ENCODE measurements at places on chromosomes 5 and 9.

- DNase-seq = no peak
Observed at GRCh38 chr9:38301376-38302106, 91.0 kb upstream of the ALDH1B1 start.

DNA sequence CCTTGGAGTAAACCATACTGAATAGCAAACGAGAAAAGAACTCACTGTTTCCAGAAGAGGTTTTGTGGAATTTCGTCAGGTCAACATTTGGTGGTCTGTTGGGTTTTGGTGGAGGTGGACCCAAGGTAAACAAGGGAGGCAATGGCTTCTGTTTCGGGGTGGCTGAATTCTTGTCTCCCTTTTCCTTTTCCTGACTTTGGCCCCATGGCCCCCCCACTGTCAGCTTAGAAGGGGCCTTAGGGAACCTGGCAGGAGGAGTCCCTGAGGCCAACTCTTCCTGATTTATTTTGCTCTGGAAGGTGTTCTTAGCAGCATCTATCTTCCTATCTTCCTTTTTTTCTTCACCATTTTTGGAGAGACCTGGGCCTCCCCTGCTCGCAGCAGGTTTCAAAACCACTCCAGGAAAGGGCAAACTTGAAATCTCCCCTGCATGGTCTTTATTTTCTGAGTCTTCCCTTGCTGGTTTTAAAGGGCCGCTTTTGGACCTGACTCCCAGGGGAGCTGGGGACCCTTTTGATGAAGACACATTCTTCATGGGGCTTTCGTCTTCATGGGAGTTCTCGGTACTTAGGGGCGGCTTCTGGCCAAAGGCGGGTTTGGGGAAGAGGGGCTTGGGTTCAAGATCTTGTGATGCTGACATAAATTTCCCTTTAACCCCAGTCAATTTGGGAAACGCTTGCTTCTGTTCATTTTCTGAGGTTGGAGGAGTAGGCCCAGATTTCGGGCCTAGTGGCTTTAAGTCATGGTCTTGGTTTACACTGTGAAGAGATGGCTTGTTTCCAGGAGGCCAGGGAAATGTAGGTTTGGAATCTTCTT, 17.4 kb downstream of the FYB1 start:
- DNase-seq = no peak

GRCh38 chr9:76904661-76905457, 1.1 kb downstream of the PRUNE2 start:
- no peak for DNase-seq

DNA sequence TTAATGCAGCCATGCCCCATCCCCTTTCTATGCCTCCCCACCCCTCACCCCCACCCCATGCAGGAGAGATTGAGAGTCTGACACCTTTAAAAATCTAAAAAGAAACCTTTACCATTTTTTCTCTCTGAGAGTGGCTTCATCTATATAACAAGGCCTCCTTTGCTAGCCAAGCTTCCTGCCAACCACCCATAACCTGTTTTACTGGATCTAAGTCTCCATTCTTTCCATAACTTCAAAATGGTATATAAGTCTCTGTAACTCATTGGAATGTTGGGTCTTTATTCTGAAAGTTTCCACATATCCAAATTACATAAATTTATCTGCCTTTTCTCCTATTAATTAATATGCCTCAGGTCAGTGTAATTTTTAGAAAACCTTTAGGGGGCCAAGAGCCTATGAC, 1174.0 kb downstream of the MAT2B start:
- no peak for DNase-seq

DNA sequence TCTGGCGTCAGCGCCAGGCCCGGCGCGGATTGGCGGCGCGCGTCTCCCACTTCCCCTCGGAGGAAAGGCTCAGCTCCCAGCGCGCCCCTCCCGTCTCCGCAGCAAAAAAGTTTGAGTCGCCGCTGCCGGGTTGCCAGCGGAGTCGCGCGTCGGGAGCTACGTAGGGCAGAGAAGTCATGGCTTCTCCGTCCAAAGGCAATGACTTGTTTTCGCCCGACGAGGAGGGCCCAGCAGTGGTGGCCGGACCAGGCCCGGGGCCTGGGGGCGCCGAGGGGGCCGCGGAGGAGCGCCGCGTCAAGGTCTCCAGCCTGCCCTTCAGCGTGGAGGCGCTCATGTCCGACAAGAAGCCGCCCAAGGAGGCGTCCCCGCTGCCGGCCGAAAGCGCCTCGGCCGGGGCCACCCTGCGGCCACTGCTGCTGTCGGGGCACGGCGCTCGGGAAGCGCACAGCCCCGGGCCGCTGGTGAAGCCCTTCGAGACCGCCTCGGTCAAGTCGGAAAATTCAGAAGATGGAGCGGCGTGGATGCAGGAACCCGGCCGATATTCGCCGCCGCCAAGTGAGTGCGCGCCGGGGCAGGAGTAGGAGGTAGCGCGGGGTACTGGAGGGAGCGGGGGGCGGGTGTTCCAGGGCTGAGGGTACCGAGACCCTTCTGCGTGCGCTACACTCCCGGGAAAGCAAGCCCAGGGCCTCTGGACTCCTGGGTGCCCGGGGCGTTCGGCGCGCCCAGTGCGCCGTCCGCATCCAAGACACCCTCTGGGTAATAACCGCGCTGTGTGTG, at the start of gene MSX2:
TSS of gene MSX2 (plus strand) at position 99 of the 777 bp plus-strand sequence. CDS start at position 177, 78 bp downstream.
- no peak for DNase-seq

DNA sequence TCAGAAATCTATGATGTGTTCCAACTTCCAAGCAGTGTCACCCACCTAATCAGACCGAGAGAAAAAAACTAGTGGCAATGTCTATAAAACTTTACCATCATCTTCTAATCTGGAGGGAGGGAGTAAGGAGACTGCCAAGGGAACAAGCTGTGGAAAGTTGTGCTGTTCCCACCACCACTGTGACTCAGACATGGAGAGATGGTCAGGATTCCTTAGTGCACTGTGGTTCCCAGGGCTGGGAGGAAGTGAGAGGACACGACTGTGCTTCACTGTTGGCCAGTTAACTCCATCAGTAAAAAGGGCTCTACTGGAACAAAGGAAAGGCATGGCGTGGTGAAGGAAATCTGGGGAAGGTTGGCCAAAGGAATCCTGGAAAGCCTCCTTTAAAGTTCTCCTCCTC, 18.8 kb downstream of the TICAM2 start:
- no peak for DNase-seq

GRCh38 chr9:116087751-116088194, 65.8 kb upstream of the PAPPA start:
- DNase-seq = no peak

GRCh38 chr5:96789794-96790330, 17.9 kb downstream of the ERAP1 start:
- DNase-seq = no peak

GRCh38 chr5:2996687-2997086, 245.2 kb upstream of the IRX2 start:
- DNase-seq = no peak
